ENCODE measurements at places on chromosomes 13 and 19. TPM values are rescaled to one million over a fixed set of nuclear protein-coding genes. Genes with fewer than 3 reads are reported as not detected.

FSD1 gene
- polyA plus RNA-seq, result 1.6 TPM

DNA sequence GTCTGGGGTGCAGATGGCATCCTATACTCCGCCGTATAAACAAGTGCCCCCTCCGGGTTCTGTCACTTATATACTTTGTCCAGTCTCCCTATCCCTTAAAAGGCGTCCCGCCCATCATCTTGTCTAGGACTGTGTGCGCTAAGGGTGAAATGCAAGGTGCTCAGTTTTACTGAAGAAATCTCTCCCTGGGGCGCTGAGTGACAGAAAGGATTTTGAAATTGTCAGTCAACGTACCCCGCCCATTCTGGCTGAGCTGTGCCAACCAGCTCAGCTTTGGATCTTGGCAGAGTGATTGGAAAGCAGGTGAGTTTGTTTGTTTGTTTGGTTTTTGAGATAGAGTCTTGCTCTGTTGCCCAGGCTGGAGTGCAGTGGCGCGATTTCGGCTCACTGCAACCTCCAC is 4.1 kb upstream of the TMEM161A start:
- no peaks in the 10 kb centered on the region for H3K36me3 ChIP-seq
- DNase-seq, result no peak
- H3K27me3 ChIP-seq, result no peaks in the 10 kb centered on the region
- no peak overlapping the region for H3K4me3 ChIP-seq
- H3K27ac ChIP-seq, result no peak overlapping the region
- peaks cover 16% of the 10 kb centered on the region for H3K4me1 ChIP-seq

DNA sequence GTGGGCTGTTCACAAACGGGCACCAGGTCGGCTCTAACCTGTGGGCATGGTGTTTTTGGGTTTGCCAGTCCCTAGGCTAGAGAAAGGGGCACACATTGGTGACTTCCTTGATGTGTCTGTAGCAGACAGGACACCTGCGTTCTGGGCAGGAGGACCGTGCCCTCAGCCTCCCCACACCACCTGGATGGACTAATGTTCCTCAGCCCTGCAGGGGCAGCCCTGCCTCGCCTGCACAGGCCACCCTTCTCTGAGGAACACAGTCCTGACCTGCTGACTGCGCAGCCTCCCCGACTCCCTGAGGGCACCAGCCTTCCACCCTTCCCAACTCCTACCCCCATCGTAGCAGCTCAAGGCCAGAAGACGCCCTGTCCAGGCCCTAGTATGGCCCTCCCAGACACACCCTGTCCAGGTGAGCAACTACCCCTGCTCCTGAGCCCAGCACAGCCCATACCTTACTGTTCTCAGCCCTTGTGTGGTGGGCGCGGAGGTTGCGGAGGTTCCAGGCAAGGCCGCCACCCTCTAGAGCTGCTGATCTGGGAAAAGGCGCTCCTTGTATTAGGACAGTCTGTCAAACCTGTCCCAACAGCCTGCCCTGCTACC is 55.7 kb downstream of the GGACT start:
- no peak overlapping the region for H3K27ac ChIP-seq
- no peaks in the 10 kb centered on the region for H3K4me1 ChIP-seq

GRCh38 chr19:15527705-15528104 is 19.4 kb downstream of the CYP4F22 start:
- peaks cover 28% of the 10 kb centered on the region for H3K27me3 ChIP-seq
- DNase-seq, result no peak
- H3K4me1 ChIP-seq, result no peaks in the 10 kb centered on the region

DNA sequence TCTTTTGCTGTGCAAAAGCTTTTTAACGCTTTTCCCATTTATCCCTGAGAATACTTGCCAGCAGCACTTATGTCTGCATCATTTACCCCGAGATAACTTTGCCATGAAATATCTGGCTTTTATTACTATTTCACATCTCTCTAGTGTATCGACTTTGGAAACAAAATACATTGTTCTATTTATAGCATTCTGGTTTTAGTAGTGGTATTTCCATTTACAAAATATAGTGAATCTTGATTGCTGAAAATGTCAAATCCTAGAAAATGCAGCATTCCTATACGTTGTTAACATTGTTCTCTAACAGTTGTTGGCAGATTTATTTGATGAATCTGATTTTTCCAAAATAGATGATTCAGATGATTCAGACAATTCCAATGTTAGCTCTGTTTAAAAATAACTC is 189.3 kb upstream of the SPRY2 start:
- no peak for DNase-seq
- no peaks in the 10 kb centered on the region for H3K36me3 ChIP-seq
- H3K4me1 ChIP-seq, result no peaks in the 10 kb centered on the region

Measured in naive B cell (primary cell).